Activated CD4-positive, CD25-positive, alpha-beta regulatory T cell treated with anti-CD3 and anti-CD28 coated beads, Interleukin-2, amount 50 U/mL, for 16 hours (primary cell): ENCODE measurements at places on chromosomes 11 and 22.

DNA sequence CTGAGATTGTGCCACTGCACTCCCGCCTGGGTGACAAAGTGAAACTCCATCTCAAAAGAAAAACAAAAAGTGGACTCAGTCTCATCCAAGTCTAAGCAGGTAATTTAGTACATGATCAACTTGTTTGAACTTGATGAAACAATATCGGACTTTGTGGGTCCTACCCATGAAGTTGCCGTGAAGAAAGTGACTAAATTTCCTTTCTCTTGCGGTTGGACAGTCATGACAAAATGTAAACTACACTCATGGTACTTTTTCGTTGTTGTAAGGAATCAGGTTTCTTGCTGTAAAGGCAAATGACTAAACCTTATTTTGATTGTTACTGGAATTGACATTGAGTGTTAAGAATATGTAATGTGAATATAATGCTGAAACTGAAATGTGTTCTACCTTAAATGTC is 164.5 kb upstream of the PLET1 start:
- no peak for DNase-seq

GRCh38 chr11:82889133-82890001 is 10.9 kb downstream of the PRCP start:
- no peak for DNase-seq

- DNase-seq: no peak
Observed at GRCh38 chr11:128908391-128909246, 17.5 kb downstream of the KCNJ5 start.

DNA sequence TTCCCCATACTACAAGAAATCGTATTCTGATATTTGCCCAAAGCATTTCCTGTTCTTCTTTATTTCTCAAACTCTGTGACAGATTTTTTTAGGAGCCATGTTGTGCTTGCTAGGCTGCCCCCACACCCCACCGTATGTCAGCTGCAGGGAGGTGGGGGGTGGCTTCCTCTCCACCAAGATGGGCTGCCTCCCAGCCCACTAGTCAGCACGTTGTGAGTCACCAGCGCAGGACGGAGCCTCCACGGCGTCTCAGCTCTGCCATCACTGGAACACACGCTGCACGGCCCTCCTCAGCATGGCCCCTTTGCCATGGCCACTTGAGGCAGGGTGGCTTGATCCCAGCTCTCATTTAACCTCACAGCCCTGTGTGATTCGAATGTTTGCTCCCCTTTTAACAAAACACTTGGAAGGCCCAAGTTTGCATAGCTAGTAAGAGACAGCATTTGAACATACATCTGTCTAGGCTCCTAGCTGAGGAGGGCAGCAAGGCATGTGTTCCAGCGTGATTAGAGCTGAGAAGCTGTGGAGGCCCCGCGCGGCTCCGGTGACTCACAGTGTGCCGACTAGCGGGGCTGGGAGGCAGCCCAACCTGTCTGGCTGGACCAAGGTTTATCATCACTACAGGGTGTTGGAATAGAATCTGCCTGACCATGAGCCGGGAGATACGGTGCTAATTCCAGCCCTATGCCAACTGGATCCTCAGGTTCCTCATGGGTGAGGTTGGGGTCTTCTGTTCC is 180.7 kb upstream of the NCAM1 start:
- DNase-seq: no peak

GRCh38 chr11:66860449-66860831 is 3.6 kb downstream of the LRFN4 start:
- no peak for DNase-seq

- no peak for DNase-seq
Observed at GRCh38 chr11:46237248-46238077, 40.0 kb upstream of the CREB3L1 start.

DNA sequence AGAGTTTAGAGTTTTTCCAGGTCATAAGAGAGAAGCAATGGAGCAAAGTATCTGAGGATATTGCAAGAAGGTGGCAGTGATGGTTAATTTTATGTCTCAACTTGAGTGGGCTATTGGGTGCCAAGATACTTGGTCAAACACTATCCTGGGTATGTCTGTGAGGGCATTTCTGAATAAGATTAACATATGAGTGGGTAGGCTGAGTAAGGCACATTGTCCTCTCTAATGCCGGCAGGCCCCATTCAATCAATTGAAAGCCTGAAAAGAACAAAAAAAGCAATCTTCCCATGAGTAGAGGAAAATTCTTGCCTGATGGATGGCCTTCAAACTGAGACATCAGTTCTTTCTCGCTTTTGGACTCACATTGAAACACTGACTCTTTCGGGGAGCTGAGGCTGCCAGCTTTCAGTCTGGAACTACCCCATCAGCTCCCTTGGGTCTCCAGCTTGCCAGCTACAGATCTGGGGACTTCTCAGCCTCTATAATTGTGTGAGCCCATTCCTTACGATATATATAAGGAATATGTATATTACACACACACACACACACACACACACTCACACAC is 228.8 kb downstream of the BUD13 start:
- DNase-seq: no peak

DNA sequence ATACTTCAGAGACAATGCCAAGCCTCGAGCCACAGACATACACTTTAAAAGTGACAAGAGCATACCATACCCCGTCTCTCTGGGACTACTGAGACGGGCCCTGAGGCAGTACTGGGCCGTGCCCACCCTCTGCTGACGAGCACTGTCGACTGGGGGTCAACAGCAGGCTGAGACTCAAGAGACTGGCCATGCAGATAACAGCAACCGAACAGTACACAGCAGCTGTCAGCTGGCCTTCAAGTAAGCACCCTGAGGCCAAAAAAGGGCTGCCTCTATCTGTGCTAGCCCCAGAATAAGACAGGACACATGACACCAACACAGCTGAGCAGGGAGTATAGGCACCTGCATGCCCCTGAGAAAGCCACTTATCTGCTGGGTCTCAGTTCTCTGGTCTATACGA is 18.9 kb upstream of the TMEM121B start:
- DNase-seq: no peak
